ENCODE measurements at places on chromosomes 2 and 18.

DNA sequence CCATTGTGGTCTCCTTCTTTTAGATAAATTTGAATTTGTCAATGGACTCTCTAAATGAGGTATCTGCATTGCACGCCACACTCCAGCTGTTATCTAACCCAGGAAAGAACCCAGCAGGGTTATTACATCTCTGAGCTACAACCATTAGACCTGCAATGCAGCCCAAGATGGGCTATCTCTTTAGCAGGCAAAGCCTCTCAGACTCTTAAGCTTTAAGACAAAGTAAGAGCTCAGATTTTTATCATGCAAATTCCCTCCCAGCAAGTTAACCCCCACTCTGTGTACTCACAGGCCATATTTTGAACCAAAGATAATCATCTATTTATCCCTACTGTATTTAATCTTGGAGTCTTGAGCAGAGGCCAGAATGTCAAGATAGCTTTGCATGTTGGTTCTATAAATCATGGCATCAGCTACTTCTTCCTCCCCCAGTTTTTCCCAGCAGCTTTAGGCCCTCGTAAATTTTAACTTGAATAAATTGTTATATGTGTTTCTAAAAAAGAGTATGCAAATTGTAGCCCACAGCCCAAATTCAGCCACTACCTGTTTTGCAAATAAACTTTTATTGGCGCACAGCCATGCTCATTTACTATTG lies 273.7 kb upstream of the PKDCC start:
- DNase-seq = no peak

DNA sequence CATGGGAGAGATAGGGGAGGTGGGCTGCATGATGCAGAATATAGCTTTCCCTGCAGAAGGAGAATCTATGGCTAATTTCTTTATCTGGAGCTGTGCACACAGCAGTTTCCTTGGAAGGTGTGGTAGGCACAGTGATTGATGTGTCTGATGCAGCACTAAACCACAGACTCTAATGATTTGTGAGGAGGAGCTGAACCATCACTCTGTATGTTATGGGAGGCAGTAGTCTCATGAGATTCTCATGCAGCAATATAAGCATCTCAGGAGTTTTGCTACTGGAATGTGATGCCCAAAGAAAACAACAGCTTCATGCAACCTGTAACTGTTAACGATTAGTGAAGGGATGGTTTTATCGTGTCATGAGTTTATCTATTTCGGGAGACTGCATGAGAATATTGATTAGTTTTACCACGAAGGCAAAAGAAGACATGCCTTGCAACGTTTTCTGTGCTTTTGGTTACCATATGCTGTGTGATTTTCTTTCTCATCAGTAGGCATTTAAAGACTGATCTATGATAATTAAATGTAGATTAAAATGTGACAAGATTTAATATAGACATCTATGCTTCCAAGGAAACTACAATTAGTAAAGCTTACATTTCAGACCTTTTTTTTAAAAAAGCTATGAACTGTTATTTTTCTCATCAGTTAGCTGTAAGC lies 286.8 kb downstream of the ARL6IP6 start:
- no peak for DNase-seq

GRCh38 chr2:239776436-239777005 lies 248.6 kb downstream of the NDUFA10 start:
- DNase-seq = no peak

DNA sequence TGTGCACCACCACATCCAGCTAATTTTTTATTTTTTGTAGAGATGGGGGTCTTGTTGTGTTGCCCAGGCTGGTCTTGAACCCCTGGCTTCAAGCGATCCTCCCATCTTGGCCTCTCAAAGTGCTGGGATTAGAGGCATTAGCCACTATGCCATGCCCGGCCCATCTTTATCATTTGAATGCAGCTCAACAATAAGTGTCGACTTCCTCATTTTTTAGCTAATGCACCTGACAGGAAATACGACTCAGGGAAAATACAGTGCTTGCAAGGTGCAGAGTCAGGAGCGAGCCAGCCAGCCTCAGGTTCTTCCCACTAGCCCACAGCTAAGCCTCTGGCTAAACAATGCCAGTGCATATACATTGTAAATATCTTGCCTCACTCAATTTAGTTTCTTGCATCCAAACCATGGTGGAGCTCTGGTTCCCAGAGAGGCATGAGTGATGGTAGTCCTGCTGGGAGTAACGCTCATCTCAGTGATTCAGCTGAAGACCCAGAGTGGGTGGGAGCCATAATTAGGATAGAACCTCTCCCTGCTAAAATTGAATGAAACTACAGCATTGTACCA lies 135.0 kb downstream of the TGIF1 start:
- DNase-seq = no peak

GRCh38 chr2:84874381-84875212 lies 6.3 kb downstream of the TRABD2A start:
- no peak for DNase-seq

GRCh38 chr2:165640247-165640929 lies 153.7 kb downstream of the GALNT3 start:
- DNase-seq = no peak

DNA sequence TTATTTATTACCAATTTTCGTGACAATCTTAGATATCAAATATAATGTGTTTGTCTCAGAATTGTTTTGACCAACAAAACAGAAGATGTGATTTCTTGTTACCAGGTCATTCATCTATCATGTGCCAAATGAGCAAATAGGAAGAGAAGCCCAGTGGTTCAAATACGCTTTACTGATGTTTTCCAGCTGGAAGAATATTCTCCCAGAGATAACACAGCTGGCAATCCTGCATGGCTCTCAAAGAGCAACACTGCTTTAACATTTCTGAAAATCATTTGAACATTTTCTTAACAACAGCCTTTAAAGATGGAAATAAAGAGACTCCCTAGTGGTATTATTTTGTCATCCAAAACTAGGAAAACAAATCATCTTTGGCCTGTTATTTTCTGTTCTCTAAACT lies 359.8 kb downstream of the CTNNA2 start:
- DNase-seq = no peak

DNA sequence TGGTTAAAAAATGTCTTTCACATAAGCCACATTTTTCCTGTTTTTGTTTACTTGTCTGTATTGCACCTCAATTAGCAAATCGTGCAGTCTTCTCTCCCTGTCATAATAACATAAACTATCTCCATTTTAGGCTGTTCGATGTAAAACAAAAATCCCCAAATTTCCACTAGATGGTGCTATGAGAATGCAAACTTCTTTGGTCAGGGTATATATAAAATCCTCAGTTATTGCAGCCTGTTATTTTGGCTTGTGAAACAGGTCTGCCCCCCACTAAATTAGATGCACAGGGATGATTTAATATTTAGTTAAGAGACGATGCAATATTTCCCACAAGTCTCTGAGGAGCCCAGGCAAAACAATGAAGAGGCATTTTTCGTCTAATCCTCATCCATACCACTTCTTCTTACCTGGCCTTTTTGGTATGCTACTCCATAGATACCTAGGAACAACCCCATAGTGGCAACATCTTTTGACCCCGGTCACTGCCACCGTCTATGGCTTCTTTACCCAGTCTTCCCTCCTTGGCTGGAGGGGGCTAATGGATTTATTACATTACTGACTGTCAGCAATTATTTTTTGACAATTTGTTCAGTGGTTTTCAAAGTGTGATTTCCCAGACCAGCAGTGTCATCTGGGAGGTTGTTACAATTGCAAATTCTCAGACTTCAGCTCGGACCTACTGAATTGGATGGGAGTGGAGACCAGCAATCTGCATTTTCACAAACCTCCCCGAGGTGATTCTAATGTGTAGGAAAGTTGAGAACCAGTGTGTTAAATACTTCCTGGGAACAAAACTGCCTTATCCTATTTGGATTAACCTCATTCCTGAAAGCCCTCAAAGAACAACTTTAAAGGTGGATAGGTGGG lies 117.4 kb upstream of the CWC22 start:
- DNase-seq = no peak

DNA sequence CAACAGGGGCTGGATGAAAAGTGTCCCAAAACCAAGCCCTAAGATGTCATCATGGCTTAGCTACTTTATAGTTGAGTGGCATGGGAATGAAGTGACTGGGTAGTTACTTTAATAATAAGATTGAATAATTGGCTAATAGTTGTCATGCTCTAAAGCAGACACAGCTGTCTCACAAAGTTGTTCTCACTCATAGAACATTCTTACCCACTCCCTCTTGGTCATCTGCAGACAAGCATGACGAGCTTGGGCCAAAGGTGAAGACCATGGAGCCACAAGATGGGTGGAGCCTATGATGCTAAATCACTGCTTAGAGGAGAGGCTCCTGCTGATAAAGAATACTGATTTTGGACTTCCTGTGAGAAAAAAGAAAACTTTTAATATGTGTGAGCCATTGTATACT lies 62.4 kb upstream of the MMADHC start:
- DNase-seq = no peak

- DNase-seq = no peak
These were observed 3.4 kb downstream of the VSNL1 start for GRCh38 chr2:17543848-17544247.

- DNase-seq = no peak
These were observed 2.1 kb downstream of the EML6 start for GRCh38 chr2:54725343-54726099.

- DNase-seq = no peak
These were observed 156.1 kb downstream of the HAUS1 start for GRCh38 chr18:46260016-46260878.

GRCh38 chr18:33010149-33010548 lies 237.3 kb upstream of the KLHL14 start:
- DNase-seq = no peak

GRCh38 chr2:170408461-170409163 lies 230.7 kb downstream of the MYO3B start:
- DNase-seq = no peak

GRCh38 chr2:162422894-162423293 lies 79.0 kb downstream of the GCA start:
- DNase-seq = no peak

DNA sequence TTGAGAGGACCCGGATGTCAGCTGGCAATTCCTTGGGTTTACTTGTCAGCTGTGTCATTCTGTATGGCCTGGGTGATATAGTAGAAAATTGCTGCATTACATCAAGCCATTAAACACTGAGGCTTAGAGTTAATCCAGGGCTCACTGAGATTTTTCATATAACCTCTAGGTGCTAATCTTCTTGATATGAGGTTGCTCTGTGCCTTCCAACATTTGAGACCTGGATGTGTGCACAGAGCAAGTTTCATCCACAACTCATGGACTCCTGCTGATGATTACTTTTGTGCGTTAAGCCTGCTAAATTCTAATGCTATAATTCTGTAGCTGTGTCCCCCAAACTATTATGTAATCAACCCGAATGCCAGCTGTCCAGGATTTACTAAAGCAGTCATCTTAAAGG lies 178.4 kb upstream of the CDH20 start:
- no peak for DNase-seq

DNA sequence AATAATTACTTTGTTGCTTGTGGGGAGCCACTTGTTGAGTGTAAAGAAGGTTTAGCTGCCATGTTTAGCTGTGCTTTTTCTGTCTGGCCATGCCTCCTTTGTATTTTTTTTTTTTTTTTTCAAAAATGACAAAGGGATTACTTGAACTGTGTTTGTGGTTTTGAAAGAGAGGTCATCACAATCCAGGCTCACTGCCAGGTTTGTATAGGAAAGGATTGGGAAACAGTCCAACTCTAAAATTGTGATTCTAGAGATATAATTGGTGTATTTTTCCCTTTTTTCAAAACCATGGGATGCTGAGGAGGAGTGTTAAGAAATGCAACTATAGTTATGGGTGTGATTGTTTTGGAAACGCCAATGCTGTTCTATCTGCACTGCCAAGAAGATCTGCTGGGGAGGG lies 4.3 kb downstream of the ITPRIPL1 start:
- no peak for DNase-seq

GRCh38 chr18:74171910-74172606 lies 23.7 kb downstream of the TIMM21 start:
- DNase-seq = no peak

DNA sequence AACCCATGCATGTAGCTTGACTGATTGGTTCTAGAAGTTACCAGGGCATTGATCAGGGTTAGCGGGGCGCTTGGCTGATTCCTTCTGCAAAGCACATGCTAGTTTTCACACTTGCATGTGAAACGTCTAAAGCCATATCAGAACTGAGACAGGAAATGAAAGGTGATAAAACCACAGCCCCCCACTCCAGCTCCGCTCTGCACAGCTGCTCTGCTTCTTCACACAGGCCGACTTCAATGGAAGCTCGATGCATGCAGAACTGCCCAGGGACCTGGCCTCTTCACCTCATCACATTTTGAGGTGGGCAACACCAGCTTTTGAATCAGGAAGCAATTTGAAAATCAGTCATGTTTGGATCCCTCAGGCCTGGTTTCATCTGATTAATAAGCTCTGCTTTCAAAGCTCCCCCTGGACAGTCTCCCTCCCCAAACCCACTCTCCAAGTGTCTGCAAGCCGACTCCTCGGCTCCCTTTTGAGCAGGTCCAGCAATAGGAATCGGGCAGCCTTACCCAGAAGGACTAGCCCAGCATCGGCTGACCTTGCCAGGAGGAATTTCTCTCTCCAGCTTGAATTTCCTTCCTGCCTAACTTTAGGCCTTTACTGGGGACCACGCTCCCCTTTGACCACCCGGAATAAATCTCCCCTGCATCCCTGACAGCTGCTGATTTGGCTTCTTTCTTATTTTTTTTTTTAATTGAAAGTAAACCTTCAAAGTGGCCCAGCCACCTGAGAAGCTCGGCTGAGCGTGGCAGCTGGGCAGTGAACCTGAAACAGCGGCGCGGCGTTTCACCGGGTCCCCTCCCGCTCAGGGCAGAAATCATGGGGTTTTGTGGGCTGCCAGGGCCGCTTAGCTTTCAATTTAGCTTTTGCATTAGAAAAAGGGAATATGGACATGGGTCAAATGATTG lies 31.7 kb downstream of the HRH4 start:
- DNase-seq = no peak

DNA sequence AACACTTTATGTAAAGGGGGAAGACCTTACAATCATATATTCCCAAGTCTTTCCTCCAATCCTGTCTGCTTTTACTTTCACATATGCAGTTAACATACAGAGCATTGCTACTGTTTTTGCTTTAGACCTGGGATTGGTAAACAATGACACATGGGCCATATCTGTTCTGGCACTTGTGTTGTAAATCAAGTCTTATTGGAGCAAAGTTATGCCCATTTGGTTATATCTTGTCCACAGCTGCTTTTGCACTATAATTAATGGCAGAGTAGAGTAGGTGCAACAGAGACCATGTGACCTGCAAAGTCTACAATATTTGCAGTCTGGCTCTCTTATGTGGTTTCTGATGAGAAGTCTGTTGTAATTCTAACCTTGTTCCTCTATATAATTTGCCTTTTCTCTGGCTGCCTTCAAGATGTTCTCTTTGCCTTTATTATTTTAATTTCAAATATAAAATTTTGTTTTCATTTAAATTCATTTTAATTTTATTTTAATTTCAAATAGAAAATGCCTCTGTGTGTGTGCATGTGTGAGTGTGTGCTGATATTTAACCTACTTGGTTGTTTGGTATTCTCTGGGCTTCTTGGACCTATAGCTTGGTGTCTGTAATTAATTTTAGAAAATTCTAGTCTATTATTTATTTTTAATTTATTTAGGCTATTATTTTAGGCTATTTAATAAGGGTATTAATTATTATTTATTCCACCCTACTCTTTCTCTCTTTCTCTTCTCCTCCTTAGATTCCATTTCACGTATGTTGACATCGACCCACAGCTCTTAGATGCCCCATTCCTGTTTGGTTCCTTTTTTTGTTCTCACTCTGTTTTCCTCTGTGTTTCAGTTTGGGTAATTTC lies 16.8 kb upstream of the LPIN1 start:
- no peak for DNase-seq

GRCh38 chr2:144240656-144241339 lies 279.1 kb downstream of the ZEB2 start:
- no peak for DNase-seq

- DNase-seq = no peak
These were observed 887.9 kb downstream of the NRXN1 start for GRCh38 chr2:50143822-50144575.

GRCh38 chr2:208033701-208034502 lies 8.6 kb upstream of the PLEKHM3 start:
- DNase-seq = no peak

Measured in 8988T (cell line).